ENCODE measurements at places on chromosomes 3 and 15. TPM values are rescaled to one million over a fixed set of nuclear protein-coding genes. Genes with fewer than 3 reads are reported as not detected.

DNA sequence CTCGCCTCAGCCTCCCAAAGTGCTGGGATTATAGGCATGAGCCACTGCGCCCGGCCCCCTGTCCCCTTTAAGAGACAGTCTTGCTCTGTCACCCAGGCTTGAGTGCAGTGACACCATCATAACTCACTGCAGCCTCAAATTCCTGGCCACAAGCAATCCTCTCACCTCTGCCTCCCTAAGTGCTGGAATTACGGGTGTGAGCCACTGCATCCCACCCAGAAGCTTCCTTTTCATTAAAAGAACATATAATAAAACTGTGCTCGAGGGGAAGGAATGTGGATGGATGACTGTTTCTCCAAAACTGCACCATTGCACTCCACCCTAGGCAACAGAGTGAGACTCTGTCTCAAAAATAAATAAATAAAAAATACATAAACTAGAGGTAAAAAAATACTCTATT, 70.1 kb downstream of the NCEH1 start:
- DNase-seq: no peak

DNA sequence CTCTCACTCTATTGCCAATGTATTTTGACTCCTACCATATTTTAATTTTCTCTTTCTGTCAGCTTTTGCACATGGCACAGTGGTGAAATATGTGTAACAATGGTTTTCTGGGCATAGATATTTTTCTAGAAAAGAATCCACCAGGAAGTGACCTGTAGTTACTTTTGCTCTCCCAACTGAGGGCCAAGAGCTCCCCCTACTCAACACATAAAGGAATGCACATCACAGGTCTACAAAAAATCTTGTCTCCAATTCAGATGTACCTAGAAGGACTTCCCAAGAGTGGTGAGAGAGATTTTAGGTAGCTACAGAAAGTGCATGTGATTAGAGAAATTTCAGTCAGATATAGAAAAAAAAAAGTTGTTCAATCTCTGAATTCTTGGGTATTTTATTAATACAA, 15.6 kb downstream of the CPA3 start:
- DNase-seq: no peak

DNA sequence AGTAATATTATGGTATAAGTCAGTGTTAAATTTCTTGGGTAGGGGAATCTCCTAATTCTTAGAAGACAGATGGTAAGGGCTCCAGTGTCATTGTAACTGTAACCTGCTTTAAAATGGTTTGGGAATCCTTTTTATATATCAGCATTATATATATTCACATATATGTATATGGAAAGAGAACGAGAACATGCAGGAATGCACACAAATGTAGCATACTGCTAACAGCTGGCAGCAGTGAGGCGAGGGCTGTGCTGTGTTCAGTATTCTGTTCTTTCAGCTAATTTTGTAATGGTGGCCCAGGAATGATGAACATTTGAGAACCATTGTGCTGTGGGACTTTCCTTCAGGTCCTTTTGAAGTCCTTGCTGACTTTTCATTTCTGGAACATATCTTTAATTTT, 60.8 kb downstream of the EEFSEC start:
- DNase-seq: no peak

DNA sequence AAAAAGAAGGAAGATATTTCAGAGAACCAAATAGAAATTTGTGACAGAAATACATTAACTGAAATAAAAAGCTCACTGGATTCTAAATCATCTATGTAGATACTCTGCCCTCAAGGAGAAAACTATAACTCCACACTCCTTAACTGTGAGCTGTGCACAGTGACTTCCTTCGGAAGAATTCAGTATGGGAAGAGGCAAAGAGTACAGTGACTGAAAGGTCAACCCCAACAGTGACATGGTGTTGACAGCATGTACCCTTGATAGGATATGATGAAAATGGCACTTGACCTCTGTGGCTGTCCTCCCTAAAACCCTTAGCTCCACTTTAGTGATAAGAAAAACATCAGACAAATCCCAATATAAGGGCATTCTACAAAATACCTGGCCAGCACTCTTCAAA, 165.5 kb downstream of the ATP10A start:
- no peak for DNase-seq

The ZBTB47 gene
- total RNA-seq: 4.0 TPM

The SCAANT1 gene
- total RNA-seq: not detected

GRCh38 chr3:161821591-161821990, 325.0 kb downstream of the OTOL1 start:
- no peak for DNase-seq

The ERC2 gene
- total RNA-seq: 20.9 TPM

The ZBED2 gene
- total RNA-seq: not detected

The CPNE4 gene
- 3.8 TPM for total RNA-seq

DNA sequence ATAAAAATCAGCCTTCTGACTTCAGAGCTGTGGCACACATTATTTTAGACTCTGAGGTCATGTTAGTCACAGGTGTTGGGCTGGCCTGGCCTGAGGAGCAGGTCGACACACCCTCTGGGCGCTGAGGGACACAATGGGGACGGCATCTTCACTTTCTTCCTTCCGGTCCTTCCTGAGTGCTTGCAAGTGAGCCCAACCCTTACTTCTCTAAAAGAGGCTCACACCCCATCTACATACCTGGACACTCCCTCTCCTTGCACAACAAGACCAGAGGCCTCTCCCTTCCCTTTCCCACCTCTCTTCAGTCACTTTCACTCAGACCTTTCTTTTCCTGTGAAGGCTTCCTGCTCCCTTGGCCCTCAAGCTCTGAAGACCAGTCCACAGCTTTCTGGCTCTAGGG, 85.4 kb downstream of the XXYLT1 start:
- DNase-seq: no peak

DNA sequence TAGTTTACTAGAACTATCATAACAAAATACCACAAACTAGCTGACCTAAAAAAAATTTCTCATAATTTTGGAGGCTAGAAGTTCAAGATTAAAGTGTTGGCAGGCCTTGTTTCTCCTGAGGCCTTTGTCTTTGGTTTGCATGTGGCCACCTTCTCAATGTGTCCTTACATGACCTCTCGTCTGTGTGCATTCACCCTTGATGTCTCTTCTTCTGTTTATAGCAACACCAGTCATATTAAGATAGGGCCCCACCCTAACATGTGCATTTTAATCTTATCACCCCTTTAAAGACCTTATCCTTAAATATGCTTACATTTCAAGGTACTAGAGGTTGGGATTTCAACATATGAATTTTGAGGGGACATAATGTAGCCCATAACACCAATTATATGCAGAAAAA, 177.0 kb downstream of the ZBBX start:
- no peak for DNase-seq

GRCh38 chr15:74383695-74384565, 16.5 kb upstream of the CYP11A1 start:
- DNase-seq: no peak

GRCh38 chr15:65079580-65079979, 3.0 kb downstream of the KBTBD13 start:
- no peak for DNase-seq
